ENCODE measurements at places on chromosomes 3 and 15.

DNA sequence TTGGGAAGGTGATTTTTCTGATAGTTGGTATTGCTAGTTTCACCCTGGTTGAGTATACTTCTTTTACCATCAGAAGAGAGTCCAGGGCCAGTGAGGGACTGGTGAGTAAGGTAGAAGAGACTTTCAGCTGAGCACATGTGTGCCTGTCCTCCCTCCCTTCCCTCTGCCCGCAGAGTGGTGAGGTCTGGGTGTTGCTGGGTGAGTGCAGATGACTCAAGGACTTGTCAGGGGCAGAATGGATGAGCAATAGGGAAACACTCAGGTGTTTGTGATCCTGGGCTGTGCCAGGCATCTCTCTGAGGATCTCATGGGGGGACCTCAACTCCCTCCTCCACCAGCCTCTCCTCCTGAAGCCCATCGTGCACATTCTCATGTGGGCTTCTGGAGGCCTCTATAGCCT, 76.0 kb upstream of the GSK3B start:
- DNase-seq: no peak

DNA sequence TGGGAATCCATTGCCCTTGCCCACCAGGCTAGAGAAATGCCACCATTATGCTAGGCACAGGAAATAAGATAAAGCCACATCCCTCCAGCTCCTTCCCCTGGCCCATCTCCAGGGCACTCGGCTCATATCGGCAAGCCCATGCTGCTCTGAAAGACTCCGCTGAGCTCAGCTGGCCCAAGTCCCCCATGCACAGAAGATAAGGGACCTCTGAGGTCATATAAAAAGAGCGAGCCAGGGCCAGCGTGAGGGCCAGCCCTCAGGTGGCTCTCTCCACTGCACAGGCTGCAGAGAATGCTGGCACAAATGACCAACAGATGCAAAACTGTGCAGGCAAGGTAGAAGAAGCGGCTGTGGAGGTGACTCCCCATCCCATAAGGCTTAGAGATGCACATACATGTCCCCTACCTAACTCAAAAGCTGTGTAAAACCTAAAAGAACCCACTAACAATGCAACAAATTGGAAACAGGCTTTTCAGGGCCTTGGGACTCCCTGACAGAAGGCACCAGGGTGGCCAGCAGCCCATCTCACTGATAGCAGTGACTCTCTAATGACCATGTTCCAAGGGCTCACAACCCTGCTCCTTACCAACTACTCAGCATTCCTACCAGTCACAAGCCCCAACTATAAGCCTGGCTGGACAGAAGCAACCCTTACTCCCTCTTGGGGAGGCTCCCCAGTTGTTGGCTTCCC, 3.0 kb downstream of the RAB6B start:
- no peak for DNase-seq

- no peak for DNase-seq
Observed at GRCh38 chr15:80489030-80489594, 84.9 kb downstream of the ARNT2 start.

DNA sequence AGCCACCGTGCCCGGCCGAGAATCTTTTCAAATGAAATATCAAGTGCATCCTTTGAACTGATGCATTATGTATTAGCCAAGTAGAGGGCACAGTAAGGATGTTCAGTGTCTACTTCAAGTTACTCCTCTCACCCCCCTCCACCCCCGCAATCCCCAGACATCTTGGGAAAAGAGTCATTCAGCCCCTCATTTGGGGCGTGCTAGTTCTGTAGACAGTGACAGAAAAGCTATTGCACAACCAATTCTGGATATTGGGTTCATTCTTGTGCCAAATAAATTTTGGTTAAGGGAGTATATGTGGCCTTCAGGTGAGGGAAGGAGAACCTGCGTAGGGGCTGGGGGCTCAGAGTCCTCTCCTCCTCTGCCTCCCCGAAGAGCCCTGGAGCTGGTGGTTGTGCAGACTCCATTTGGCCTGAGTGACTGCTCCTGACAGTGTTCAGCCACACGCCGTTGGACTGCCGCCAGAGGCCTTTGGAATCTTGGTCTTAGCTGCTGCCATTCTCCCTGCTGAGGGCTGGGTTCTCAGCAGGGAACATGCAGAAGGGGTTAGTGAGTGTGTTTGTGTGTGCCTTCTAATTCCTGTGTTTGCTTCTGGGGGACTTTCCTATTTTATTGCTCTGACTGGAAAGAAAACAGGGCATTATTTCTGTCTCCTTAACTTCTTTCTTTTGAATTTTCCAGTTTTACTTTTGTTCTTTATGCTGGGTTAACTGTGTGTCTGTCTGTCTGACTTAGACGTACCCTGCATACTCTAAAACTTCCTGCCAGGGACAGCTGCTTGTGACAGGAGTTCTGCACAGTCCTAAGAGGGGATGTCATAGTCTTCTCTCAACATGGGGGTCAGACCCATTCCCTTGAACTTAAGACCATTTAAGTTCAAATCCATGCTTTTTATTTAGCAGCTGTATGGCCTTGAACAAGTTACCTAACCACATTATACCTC, 21.0 kb downstream of the RARB start:
- no peak for DNase-seq

DNA sequence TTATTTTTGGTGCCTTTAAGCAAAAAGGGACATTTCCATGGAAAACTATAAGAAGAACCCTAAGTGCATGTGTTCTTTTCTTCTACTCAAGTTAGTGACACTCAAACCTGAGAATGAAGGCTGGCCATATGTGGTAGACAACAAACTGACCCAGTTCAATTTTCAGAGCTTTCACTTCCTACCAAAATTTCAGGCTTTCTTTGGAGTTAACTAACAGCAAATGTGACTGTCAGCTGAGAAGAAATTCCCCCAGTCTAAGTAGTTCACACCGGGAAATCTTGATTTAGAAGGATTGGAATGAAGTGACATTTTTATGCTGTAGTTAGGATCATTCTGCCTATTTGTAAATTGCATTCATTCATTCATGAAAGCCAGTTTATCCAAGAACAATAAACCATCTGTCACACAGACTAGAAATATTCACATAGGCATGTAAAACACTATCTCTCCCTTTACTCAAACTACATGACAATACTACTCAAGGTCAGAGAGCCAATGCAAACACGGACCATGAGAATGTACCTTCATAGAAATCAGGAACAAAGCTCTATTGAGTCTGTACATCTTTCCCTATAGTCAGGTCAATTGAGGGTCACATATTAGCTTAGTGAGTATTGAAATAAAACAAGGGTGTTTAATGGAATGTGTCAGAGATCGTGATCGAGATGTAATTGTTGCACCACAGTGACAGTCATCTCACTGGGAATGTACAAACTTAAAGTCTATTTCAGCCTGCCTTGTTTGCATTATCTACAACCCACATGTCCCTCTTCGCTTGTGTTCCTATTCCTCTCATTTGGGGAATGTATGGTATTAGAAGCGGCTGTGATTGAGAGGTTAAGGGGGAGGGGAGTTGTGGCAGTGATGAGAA, 113.8 kb upstream of the TGFBR2 start:
- no peak for DNase-seq

- no peak for DNase-seq
Observed at GRCh38 chr15:68997930-68998777, 16.3 kb upstream of the NOX5 start.

DNA sequence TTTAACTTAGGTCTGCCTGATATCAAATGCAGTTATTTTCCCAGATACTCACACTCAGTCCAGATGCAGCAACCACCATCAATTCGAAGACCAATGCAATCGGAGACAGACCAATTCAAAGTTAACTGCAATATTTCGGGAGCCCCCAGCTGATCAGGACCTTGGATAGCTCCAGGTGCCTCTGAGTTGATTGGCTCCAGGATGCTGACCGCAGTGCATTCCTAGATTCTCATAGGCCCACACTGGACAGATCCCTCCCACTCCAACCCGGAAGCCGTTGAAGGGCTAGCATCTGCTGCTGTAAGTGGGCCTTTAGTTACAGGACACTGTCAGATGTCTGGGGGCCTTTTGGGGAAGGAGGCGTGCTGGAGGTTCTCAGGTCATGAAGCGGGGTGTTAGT, 89.5 kb upstream of the ATP2B2 start:
- no peak for DNase-seq

DNA sequence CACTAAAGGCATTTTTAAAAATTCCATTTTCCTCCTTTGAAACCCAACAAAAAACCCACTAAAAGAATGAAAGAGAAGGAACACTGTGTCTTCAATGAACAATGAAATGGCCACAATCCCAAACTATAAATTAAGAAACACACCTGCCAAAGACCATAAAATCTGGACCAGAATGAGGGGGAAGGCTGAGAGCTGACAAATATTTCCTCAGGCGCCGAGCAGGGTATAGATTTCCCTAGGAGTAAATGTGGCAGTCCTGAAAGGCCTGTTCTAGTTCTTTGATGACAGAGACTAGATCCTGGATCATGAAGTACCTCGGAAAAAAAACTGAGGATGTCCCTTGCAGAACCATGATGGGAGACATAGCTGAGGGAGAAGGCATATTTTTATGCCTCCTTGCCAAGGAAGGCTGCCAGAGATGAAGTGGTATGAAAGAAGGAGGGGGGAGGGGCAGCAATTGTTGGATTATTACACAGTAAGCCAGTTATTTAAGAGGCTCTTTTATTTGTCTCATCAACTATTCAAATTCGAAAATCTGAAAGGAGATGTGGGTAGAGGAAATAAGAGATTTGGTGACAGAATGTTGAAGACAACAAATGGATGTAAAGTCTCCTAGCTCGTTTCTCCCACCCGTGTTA, 275.3 kb upstream of the GOLGA6L4 start:
- DNase-seq: no peak

Measured in activated CD4-positive, alpha-beta T cell treated with anti-CD3 and anti-CD28 coated beads for 4 hours (primary cell).